Cardiac muscle cell (in vitro differentiated cells and primary cell): ENCODE measurements at places on chromosomes 3 and 15. TPM values are rescaled to one million over a fixed set of nuclear protein-coding genes. Genes with fewer than 3 reads are reported as not detected.

The PARP3 gene
- polyA plus RNA-seq, result 23.7 and 26.6 TPM in 2 replicates

GRCh38 chr3:139326707-139327106 is 17.1 kb upstream of the MRPS22 start:
- DNase-seq, result no peak
- H3K27ac ChIP-seq, result no peak overlapping the region
- peaks cover 54% of the 10 kb centered on the region for H3K27me3 ChIP-seq
- H3K4me1 ChIP-seq, result no peaks in the 10 kb centered on the region
- H3K4me3 ChIP-seq, result no peak overlapping the region

DNA sequence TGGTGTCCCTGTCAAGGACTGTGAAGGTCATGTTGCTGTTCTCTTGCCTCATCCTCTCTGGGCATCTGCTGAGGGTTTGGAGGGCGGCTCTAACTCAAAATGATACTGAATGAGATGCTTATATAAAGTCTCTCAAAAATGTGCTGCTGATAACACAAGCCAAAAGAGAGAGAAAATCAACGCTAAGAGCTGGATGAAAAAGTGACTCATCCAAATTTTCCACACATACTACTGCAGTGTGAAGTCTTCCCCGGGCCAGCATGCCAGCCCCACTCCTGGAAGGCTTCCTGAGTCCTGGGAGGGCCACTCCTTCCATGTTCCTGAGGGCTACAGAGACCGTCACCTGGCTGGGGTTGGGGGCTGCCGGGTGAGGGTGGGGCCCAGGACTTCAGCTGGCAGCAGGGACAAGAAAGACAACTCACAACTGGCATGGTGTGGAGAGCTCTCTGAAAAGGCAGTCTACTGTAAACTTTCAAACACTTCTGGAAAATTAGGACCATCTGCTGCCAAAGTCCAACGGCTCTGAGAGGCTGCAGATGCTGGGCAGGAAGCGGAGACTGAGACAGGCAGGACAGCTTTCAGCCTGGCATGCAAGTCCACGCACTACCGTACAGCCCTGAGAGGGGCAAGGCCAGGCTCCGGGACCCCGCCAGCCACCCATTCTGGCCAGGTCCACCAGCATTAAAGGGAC is 200.3 kb downstream of the ADAMTS17 start:
- no peaks in the 10 kb centered on the region for H3K27me3 ChIP-seq
- no peak overlapping the region for H3K27ac ChIP-seq

The IL12A gene
- not detected in 2 replicates for polyA plus RNA-seq

DNA sequence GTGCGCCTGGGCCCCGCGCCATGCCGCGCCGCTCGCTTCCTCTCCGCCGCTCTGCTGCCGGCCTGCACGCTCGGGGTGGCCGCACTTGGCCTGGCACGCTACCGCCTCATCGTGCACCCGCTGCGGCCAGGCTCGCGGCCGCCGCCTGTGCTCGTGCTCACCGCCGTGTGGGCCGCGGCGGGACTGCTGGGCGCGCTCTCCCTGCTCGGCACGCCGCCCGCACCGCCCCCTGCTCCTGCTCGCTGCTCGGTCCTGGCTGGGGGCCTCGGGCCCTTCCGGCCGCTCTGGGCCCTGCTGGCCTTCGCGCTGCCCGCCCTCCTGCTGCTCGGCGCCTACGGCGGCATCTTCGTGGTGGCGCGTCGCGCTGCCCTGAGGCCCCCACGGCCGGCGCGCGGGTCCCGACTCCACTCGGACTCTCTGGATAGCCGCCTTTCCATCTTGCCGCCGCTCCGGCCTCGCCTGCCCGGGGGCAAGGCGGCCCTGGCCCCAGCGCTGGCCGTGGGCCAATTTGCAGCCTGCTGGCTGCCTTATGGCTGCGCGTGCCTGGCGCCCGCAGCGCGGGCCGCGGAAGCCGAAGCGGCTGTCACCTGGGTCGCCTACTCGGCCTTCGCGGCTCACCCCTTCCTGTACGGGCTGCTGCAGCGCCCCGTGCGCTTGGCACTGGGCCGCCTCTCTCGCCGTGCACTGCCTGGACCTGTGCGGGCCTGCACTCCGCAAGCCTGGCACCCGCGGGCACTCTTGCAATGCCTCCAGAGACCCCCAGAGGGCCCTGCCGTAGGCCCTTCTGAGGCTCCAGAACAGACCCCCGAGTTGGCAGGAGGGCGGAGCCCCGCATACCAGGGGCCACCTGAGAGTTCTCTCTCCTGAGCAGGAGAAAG is 951 bp downstream of the GPR62 start:
- no peaks in the 10 kb centered on the region for H3K36me3 ChIP-seq
- no peak overlapping the region for H3K4me3 ChIP-seq
- peaks cover 13% of the 10 kb centered on the region for H3K4me1 ChIP-seq
- peaks cover 24% of the 10 kb centered on the region for H3K27me3 ChIP-seq
- no peak overlapping the region for H3K27ac ChIP-seq

DNA sequence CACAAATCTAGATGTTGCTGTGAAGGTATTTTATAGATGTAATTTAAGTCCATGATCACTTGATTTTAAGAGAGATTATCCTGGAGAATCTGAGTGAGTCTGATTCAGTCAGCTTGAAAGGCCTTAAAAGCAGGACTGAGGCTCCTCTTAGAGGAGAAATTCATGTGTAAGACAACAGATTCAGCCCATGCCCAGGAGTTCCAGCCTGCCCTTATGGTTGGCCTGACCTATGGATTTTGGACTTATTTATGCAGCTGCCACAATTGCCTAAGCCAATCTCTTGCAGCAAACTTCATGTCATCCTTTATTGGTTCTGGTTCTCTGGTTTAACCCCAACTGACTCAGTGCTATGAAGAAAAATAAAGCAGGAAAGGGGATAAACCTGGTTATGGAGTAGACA is 296.5 kb upstream of the RASGRP1 start:
- no peak overlapping the region for H3K27ac ChIP-seq
- no peaks in the 10 kb centered on the region for H3K36me3 ChIP-seq
- no peaks in the 10 kb centered on the region for H3K4me1 ChIP-seq

The RARB gene
- 22.4 and 28.3 TPM in 2 replicates for polyA plus RNA-seq

The HMCES gene
- 53.0 and 59.8 TPM in 2 replicates for polyA plus RNA-seq

- H3K4me1 ChIP-seq, result no peaks in the 10 kb centered on the region
- no peak overlapping the region for H3K27ac ChIP-seq
- no peaks in the 10 kb centered on the region for H3K36me3 ChIP-seq
Observed at GRCh38 chr15:77844798-77845446, 212.2 kb upstream of the LINGO1 start.

The CYP8B1 gene
- not detected in 2 replicates for polyA plus RNA-seq

GRCh38 chr3:104909721-104910120 is 457.0 kb upstream of the ALCAM start:
- H3K27me3 ChIP-seq, result no peaks in the 10 kb centered on the region
- DNase-seq, result peak; percentile 14
- H3K4me1 ChIP-seq, result no peaks in the 10 kb centered on the region
- H3K36me3 ChIP-seq, result no peaks in the 10 kb centered on the region

- no peak for DNase-seq
- H3K27ac ChIP-seq, result no peak overlapping the region
- no peak overlapping the region for H3K4me3 ChIP-seq
- H3K36me3 ChIP-seq, result no peaks in the 10 kb centered on the region
Observed at GRCh38 chr15:54638666-54639065, 558.1 kb downstream of the RSL24D1 start.

- no peak overlapping the region for H3K4me3 ChIP-seq
- no peak overlapping the region for H3K27ac ChIP-seq
- no peaks in the 10 kb centered on the region for H3K27me3 ChIP-seq
- no peaks in the 10 kb centered on the region for H3K36me3 ChIP-seq
- H3K4me1 ChIP-seq, result peaks cover 18% of the 10 kb centered on the region
Observed at GRCh38 chr3:106345353-106346027, 476.7 kb upstream of the CBLB start.

The STRIT1 gene
- polyA plus RNA-seq, result not detected in 2 replicates

- H3K36me3 ChIP-seq, result no peaks in the 10 kb centered on the region
- H3K27ac ChIP-seq, result peak overlapping the region; percentile 47
- no peak overlapping the region for H3K4me3 ChIP-seq
- no peak for DNase-seq
- peaks cover 9% of the 10 kb centered on the region for H3K4me1 ChIP-seq
Observed at GRCh38 chr15:99110093-99110492, 5.2 kb downstream of the SYNM start.

- H3K4me3 ChIP-seq, result no peak overlapping the region
- H3K27me3 ChIP-seq, result no peaks in the 10 kb centered on the region
- peaks cover 44% of the 10 kb centered on the region for H3K4me1 ChIP-seq
- no peaks in the 10 kb centered on the region for H3K36me3 ChIP-seq
Observed at GRCh38 chr3:60631509-60631908, 619.7 kb downstream of the FHIT start.

- H3K4me1 ChIP-seq, result no peaks in the 10 kb centered on the region
- H3K4me3 ChIP-seq, result no peak overlapping the region
- DNase-seq, result no peak
- H3K27me3 ChIP-seq, result no peaks in the 10 kb centered on the region
Observed at GRCh38 chr3:185645596-185646381, 59.7 kb downstream of the SENP2 start.

The CPA3 gene
- not detected in 2 replicates for polyA plus RNA-seq

GRCh38 chr15:27514526-27514925 is 543.5 kb downstream of the GABRG3 start:
- DNase-seq, result no peak
- no peaks in the 10 kb centered on the region for H3K36me3 ChIP-seq
- no peaks in the 10 kb centered on the region for H3K4me1 ChIP-seq
- no peaks in the 10 kb centered on the region for H3K27me3 ChIP-seq

DNA sequence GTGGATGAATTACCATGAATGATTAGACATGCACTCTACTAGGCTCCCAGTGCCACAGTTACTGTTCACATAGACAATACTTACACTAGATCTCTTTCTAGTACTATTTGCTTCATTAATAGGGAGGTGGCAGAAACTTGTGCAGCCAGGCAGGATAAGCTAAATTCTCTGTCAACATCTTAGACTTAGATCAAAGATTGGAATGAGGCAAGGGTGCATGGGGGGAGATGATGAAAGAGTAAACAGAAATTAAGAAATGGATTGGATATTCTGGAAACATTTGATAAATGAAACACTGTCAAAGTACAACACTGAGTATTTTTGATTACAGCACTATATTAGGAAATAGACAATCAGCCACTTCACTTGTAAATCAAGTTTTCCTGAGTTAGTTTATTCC is 205.4 kb upstream of the TBC1D5 start:
- H3K27me3 ChIP-seq, result peaks cover 4% of the 10 kb centered on the region
- H3K36me3 ChIP-seq, result no peaks in the 10 kb centered on the region
- no peak overlapping the region for H3K27ac ChIP-seq
- peaks cover 22% of the 10 kb centered on the region for H3K4me1 ChIP-seq
- DNase-seq, result no peak

The SLC15A2 gene
- polyA plus RNA-seq, result 0.02 TPM in 1 of 2 replicates, not detected in the other

DNA sequence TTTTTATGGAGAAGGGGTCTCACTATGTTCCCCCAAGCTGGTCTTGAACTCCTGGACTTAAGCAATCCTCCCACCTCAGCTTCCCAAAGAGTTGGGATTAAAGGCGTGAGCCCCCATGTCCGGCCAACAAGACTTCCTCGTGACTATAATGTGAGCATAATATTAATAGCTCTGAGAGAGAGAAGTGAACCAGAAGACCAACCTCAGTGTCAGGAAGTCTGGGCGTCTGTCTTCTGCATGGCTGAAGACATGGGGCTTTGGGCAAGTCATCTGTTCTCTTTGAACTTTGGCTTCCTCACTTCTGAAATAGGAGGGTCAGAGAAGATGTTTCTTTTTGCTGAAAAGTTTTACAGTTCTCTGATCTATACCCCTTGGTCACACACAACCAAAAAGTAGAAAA is 92.1 kb downstream of the SLC49A4 start:
- H3K27me3 ChIP-seq, result no peaks in the 10 kb centered on the region
- no peaks in the 10 kb centered on the region for H3K4me1 ChIP-seq
- no peaks in the 10 kb centered on the region for H3K36me3 ChIP-seq
- DNase-seq, result no peak

DNA sequence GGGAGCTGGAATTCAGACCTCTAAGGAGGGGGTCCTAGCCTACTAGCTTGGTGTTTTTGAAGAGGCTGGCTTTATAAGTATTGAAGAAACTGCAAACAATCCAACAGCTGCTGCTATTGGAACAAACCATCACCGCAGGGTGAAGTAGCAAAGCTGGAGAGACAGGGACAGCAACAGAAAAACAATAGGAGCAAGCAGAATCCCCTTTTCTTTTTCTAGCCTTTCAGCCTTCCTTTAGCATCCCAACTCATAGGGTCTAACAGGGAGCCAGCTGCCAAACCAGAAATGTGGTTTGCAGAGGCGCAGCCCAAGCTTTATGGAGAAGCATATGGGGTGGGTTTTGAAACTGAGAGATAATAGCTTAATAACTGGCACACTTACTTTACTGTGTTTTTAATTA is 106.2 kb upstream of the CHMP2B start:
- no peaks in the 10 kb centered on the region for H3K36me3 ChIP-seq
- no peak overlapping the region for H3K27ac ChIP-seq
- no peak for DNase-seq

The KLHL40 gene
- polyA plus RNA-seq, result 0.39 and 0.66 TPM in 2 replicates

The KNL1 gene
- 1.4 and 12.1 TPM in 2 replicates for polyA plus RNA-seq

The TRIM42 gene
- not detected in 2 replicates for polyA plus RNA-seq

The SHC4 gene
- 1.3 and 2.8 TPM in 2 replicates for polyA plus RNA-seq

DNA sequence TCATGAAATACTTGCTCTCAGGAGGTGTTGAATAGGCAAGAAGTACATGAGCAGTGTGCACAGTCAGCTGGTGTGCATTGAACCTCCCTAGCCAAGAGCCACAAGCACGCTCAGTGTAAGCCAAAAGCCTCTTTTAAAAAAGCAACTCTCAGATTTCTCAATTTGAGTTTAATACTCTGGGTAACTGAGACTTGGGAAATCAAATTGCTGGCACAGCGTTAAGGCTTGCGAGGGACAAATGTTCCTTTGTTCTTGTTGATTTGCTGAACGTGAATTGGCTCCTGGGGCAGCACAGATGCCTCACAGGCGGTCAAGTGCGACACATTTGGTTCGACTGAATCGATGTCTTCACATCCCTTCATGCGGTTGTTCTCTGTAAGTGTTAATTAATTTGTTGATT is at the start of gene FAM240A:
TSS of gene FAM240A (plus strand) at position 202 of the 400 bp plus-strand sequence. CDS start at position 361, 159 bp downstream.
- no peak within 1 kb of the TSS for H3K27ac ChIP-seq
- DNase-seq, result no peak
- H3K36me3 ChIP-seq, result no peaks in the 10 kb centered on the region
- H3K4me1 ChIP-seq, result peaks cover 6% of the 10 kb centered on the region
- H3K27me3 ChIP-seq, result no peaks in the 10 kb centered on the region

The DNAJC13 gene
- 14.3 and 15.9 TPM in 2 replicates for polyA plus RNA-seq

DNA sequence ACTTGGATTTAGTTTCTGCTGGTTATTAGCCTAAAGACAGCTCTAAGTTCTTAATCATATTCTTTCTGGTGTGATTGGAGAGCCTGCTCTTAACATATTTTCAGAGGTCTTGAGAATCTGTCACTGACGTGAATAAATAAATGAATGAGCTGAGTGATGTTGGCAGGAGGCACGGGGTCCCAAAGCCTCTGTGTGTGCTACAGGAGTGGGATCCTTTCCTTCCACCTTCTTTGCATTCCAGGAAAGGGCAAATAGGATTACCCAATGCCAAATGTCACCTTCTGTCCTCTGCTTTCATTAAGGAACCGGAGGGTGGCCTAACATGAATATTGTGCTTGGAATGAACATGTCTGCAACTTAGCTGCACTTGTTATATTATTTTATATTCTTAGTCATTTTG is 53.1 kb downstream of the CD47 start:
- no peak overlapping the region for H3K4me3 ChIP-seq
- H3K27ac ChIP-seq, result no peak overlapping the region
- H3K4me1 ChIP-seq, result peaks cover 8% of the 10 kb centered on the region
- no peaks in the 10 kb centered on the region for H3K27me3 ChIP-seq

GRCh38 chr3:67418426-67419217 is 235.8 kb downstream of the SUCLG2 start:
- DNase-seq, result peak; percentile 59
- H3K27me3 ChIP-seq, result no peaks in the 10 kb centered on the region
- no peaks in the 10 kb centered on the region for H3K36me3 ChIP-seq
- no peak overlapping the region for H3K4me3 ChIP-seq
- peak overlapping the region; percentile 80 for H3K27ac ChIP-seq
